ENCODE measurements at places on chromosomes 1 and 21.

GRCh38 chr1:172117800-172118199, 276.5 kb downstream of the DNM3 start:
- DNase-seq, result no peak

GRCh38 chr1:35361638-35362037, 93.1 kb downstream of the ZMYM4 start:
- no peak for DNase-seq

GRCh38 chr1:23427550-23427949, 3.0 kb upstream of the TCEA3 start:
- no peak for DNase-seq

DNA sequence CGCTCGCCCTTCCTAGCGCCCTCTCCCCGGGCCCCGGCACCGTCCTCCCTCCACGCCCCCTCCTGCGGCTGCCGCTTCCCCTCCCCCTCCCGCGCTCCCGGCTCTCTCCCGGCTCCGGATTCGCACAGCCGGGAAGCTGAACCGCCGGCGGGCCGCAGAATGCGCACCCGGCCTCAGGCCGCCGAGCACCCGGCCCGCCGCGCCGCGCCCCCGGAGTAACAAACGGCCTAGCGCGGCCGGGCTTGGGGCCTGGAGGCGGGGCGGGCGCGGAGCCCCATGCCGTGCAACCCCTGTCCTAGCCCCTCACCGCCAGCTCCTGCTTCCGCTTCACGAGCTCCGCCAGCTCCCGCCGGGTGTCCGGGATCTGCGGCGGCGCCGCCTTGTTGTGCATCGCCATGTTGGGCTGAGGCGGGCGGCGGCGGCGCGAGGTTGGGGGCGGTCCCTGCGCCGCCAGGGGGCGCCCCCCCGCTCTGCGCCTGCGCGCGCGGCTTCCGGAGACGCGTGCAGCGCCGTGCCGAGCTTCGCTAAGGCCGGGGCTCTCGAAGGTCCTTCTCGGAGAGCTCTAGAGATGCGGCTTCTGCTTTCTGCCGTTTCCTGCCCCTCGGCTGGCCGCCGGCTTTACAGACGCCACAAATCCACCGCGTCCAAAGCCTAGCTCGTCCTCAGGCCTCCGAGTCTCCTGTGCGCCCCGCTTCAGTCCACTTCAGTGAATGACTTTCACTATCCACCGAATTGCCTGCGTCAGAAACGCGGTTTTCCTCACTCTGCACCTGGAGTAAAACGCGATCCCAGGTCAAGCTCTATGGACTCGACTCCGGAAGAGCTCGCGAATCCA, at the start of gene MEAF6:
Gene MEAF6, minus strand, starts transcription at position 417 of the 835 bp plus-strand sequence. Its CDS starts 20 bp downstream, at position 397.
- peak; percentile 85 for DNase-seq

GRCh38 chr1:12615159-12615864, 2.7 kb downstream of the DHRS3 start:
- no peak for DNase-seq
